Stimulated activated CD4-positive, alpha-beta T cell treated with anti-CD3 and anti-CD28 coated beads, Interleukin-1b, Interleukin-23, amount 100 ng/mL, for 1 hour (primary cell): ENCODE measurements at places on chromosomes 13 and 19.

DNA sequence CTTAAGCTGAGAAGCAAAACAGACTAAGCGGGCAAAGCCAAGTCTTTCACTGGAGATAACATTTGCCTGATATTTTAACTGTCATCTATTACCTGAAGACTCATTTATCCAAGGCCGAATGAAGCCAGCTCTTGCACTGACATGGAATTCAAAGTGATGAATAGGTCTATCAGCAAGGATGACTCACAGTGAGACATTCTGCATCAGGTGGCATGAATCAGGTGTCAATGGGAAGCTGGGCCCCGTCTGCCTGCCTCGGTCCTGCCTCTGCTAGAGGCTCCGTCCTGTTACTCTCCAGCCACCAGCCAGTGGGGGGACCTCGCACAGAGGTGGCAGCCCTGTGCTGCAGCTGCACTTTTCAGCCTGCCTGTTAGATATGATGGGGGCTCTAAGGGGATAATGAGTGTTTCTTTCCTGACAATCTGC, 23.5 kb downstream of the STARD13 start:
- no peak for DNase-seq

GRCh38 chr13:65535370-65535769, 1694.8 kb downstream of the PCDH9 start:
- DNase-seq: no peak

- DNase-seq: no peak
Measured at GRCh38 chr19:19151418-19151817, 13.1 kb upstream of the TMEM161A start.

DNA sequence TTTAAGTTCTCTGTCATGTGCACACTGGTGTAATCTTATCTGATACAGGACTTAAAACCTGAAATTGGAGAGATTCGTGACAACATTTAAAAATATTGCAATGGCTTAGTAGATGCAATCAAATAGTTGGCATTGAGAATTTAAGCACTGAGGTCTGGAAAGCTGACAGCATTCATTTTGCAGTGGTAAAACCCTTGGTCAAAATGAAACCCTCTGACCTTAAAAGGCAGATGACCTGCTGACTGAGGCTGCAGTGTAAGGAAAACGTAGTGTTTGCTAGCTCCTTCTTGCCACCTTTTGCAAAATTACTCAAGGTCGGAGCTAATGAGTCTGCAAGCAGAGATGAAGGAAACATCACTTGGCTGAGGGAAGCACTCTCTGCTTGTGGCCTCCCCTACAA, 150.6 kb downstream of the KCTD12 start:
- no peak for DNase-seq

- DNase-seq: no peak
Measured at GRCh38 chr19:51719251-51719988, 4.4 kb downstream of the HAS1 start.

- DNase-seq: no peak
Measured at GRCh38 chr13:66794340-66795031, 435.6 kb downstream of the PCDH9 start.

- DNase-seq: no peak
Measured at GRCh38 chr13:64283926-64284325, 2868.3 kb upstream of the PCDH20 start.

DNA sequence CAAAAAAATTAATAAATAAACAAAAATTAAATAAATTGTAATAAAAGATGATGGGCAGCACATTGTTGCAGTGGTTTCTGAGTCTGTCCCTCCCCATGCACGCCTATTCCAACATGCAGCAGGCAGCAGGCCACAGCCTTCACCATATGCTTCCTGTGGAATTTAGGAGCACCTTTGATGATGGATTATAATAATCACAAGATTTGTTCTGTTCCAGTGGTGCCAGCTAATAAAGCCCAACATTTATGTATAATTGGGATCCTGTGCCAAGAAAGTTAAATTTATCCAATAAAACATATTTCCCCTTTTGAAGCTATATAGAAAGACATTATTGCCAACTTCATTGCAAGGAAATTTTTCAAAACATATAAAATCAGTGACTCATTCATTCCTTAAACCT, 328.6 kb downstream of the FGF14 start:
- no peak for DNase-seq

GRCh38 chr13:97228850-97229521, 6.9 kb downstream of the MBNL2 start:
- no peak for DNase-seq

- DNase-seq: no peak
Measured at GRCh38 chr19:57241176-57241575, 744 bp downstream of the ZNF805 start.

GRCh38 chr19:49106648-49107135, 7.5 kb upstream of the LIN7B start:
- DNase-seq: peak; percentile 34

GRCh38 chr19:23118400-23118799, 1.6 kb downstream of the ZNF730 start:
- no peak for DNase-seq

GRCh38 chr19:41478875-41479756, 36.2 kb downstream of the ERICH4 start:
- DNase-seq: no peak

DNA sequence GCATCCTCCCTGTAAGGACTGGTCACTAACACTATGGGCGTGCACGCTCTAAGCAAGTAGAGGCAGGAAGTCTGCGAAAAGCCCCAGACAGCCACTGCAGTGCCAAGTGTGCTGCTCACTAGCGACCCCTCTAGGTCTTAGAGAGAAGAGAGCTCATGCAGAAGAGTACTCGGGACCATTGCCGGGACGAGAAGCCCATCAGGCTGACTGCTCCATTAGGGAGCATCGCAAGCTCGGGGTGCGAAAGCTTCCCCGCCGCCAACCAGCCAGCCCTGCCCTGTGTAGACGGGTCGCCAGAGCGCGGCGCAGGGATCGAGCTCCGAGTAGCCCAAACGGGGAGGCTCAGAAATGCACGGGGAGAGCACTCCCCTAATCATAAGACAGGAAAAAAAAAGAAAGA, 16.6 kb downstream of the POU4F1 start:
- DNase-seq: no peak

DNA sequence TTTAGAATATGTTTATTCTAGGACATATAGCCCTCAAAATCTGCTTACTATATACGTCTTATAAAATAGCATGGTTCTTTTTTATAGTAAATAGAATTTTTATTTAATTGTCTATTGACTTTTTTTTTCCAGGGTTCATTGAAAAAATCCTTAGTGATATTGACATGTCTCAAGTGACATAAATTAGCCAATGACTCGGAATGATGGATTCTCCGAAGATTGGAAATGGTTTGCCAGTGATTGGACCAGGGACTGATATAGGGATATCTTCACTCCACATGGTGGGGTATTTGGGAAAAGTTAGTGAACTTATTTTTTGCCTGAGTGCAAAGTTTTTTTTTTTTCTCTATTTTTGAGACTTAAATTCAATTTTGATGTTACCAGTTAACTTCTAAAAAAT, 3.2 kb downstream of the USPL1 start:
- DNase-seq: no peak

GRCh38 chr19:17679526-17680229, 8.5 kb downstream of the UNC13A start:
- no peak for DNase-seq

- DNase-seq: peak; percentile 32
Measured at GRCh38 chr13:113951246-113951999, 22.5 kb downstream of the C13orf46 start.

- DNase-seq: no peak
Measured at GRCh38 chr13:100149389-100149788, 60.5 kb downstream of the PCCA start.

DNA sequence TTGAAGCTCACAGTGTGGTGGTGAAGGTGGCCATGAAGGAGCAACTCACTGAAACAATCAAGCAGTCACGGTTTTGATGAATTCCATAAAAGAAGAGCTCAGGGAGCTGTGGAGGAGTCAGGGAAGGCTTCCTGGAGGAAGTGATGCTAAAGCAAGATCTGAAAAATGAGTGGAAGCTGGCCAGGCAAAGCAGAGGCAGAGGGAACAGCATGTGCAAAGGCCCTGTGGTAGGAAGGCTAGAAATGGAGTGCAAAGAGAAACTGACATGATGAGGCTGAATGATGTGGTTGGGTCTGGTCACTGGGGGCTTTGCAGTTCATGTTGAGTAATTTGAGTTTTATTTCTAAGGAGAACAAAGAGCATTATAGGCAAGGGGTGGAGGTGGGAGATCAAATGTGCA, 6.9 kb downstream of the ADGRE1 start:
- DNase-seq: no peak

GRCh38 chr13:77431449-77431848, 104.1 kb upstream of the SCEL start:
- DNase-seq: no peak

GRCh38 chr19:47881757-47882156, 4.4 kb downstream of the SULT2A1 start:
- no peak for DNase-seq

GRCh38 chr13:98489446-98490194, 87.3 kb downstream of the STK24 start:
- no peak for DNase-seq

DNA sequence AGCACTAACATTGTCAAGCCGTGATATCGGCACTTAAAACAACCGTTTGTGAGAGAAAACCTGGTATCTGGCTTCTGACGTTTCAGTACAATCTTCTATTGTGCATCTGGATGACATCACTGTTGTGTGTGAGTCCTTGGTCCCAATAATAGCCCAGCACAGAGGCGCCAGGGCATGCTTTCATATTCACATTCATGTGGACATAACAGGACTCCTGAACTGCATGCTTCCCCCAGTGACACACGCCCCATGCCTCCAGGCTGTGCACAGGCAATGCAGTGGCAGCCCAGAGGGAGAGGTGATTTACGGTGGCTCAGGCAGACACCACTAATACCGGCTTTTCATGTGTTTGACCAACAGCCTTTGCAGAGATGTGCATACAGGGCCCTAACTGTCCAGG, 58.1 kb downstream of the MRPL57 start:
- no peak for DNase-seq

- DNase-seq: no peak
Measured at GRCh38 chr13:50679321-50679720, 164.2 kb downstream of the DLEU7 start.

DNA sequence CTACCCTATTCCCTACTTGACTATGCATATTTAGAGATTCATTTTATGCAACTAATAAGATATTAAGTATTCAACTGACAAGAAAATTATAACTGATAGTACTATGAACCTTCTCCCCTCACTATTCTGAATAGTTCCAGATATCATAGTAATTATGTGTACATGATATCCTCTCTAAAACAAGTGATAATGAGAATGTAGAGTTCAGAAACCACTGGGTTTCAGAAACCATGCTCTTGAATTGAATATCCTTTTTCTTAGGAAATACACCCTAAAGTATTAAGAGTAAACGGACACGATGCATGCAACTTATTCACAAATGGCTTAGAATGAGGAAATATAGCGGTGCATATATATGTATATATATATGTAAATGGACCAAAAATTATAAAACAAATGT, 160.9 kb downstream of the TBC1D4 start:
- DNase-seq: no peak

- no peak for DNase-seq
Measured at GRCh38 chr13:97110936-97111335, 111.2 kb upstream of the MBNL2 start.

GRCh38 chr13:95643571-95643935, 953 bp downstream of the DZIP1 start:
- no peak for DNase-seq
